ENCODE measurements at places on chromosomes 11 and 22.

- no peak for DNase-seq
These were observed 235.4 kb downstream of the METTL15 start for GRCh38 chr11:28343304-28344233.

- no peak for DNase-seq
These were observed 354.7 kb downstream of the LARGE1 start for GRCh38 chr22:33565580-33565995.

GRCh38 chr11:74388678-74389327 is 9.4 kb downstream of the PGM2L1 start:
- no peak for DNase-seq

DNA sequence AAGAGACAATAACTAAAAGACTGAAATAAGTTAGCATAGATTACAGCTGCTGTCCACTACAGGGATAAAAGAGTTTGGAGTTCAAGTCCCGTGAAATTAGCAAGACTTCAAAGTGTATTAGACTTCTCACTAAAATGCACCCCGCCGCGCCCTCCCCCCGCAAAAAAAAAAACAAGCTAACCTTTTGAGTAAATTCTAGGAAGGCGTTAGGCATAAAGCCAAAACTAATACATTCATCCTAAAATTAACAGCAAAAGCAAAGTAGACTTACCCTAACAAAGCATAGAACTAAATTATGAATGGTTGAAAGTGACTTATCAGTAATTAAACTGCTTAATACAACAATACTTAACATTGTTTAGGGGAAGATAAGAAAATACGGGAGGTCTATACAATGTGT is 581.0 kb upstream of the CHORDC1 start:
- DNase-seq: no peak

- no peak for DNase-seq
These were observed 512 bp downstream of the TOLLIP start for GRCh38 chr11:1308743-1309497.

- no peak for DNase-seq
These were observed 109.2 kb downstream of the TTC17 start for GRCh38 chr11:43467958-43468357.

GRCh38 chr22:17873804-17874203 is 99.5 kb upstream of the BID start:
- DNase-seq: no peak

DNA sequence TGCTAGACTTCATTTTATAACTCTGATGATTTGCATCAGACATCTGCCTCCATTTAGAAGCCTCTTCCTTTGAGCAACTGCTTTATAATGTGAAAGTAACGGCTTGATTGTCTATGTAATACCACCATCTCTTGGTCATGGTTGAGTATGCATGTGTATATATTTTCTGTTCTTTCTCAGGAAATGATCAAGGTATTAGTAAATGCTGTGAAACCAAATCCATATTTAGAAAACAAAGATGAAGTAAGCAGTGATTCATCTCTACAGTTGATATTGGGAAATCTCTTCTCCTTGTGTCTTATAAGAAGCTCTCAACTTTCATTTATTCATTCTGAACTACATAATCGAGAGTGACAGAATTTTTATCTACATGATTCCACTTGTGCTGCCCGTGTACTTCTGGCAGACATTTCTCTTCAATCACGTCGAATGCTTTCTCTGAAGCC is 104.6 kb upstream of the ANO3 start:
- DNase-seq: no peak

DNA sequence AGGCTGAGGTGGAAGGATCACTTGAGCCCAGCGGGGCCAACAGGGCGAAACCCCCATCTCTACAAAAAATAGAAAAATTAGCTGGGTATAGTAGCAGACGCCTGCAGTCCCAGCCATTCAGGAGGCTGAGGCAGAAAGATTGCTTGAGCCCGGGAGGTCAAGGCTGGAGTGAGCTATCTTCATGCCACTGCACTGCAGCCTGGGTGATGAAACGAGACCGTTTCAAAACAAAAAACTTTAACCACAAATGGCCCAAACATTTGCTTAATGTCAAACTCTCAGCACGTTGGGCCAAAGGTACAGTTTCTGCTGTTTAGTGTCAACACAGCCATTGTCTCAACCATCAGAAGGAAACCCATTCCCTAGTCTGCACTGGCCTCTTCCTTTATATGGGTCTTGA is 69.2 kb upstream of the TTC12 start:
- no peak for DNase-seq

- DNase-seq: no peak
These were observed 398.4 kb downstream of the CTTN start for GRCh38 chr11:70796648-70797227.
